ENCODE measurements at places on chromosomes 3 and 15.

GRCh38 chr15:39582286-39582976 lies 1.6 kb downstream of the THBS1 start:
- DNase-seq = no peak

- no peak for DNase-seq
Observed at GRCh38 chr3:15778332-15778858, 19.4 kb downstream of the ANKRD28 start.

- DNase-seq = no peak
Observed at GRCh38 chr3:161413127-161413854, 42.0 kb upstream of the SPTSSB start.

DNA sequence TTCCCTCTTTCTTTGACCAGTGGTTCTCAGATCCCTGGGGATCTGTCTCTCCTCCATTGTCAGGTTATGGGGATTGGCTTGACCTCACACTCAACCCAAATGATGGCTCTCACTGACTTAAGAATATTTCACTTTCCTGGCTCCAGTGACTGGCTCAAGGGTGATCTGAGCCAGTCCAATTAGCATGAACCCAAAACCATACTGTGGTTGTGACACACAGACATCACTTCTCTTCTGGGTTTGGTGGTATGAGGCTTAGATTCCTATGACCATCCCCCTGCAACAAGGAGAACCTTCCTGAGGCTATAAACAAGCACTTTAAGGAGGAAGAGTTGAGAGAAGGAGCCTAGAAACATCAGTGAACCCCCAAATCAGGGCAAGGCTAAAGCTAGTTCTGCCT lies 85.8 kb downstream of the KCNAB1 start:
- no peak for DNase-seq

- DNase-seq = no peak
Observed at GRCh38 chr3:107411779-107412178, 34.5 kb downstream of the CCDC54 start.

All from CD4-positive, alpha-beta T cell treated with Interleukin-15 for 4 hours (primary cell).